ENCODE measurements at places on chromosomes 1 and 21. TPM values are rescaled to one million over a fixed set of nuclear protein-coding genes. Genes with fewer than 3 reads are reported as not detected.

Gene DNAJC6
- 4.2 TPM for total RNA-seq

Gene CNTN2
- total RNA-seq = not detected

Gene CRYAA
- not detected for total RNA-seq

Gene TFF1
- not detected for total RNA-seq

Gene CYP2J2
- not detected for total RNA-seq

DNA sequence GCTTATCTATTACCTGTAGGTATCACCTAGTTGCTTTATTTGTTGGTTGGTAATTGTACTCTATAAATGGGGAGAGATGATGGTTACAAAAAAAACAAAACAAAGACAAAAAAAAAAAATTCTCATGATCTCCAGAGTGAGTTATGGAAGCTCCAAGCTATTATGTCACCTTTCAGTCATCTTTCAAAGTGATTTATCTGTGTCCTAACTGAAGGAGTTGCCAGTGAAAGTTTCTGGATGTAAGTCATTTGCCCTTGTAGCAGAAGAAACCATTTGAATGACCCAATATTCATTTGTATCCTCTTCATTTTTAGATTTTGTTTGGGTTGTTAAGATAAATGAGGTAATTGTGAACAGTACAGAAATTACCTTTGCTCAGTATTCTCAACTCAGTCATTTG is 3.6 kb downstream of the SLC35F3 start:
- H3K27ac ChIP-seq = no peak overlapping the region
- no peaks in the 10 kb centered on the region for H3K4me1 ChIP-seq
- DNase-seq = no peak

- H3K4me3 ChIP-seq = no peak overlapping the region
- H3K27me3 ChIP-seq = no peaks in the 10 kb centered on the region
- DNase-seq = no peak
These were observed 346.6 kb downstream of the RPS6KC1 start for GRCh38 chr1:213397638-213398037.

GRCh38 chr21:19501115-19501514 is 1097.5 kb upstream of the TMPRSS15 start:
- H3K27ac ChIP-seq = no peak overlapping the region
- no peak for DNase-seq
- no peaks in the 10 kb centered on the region for H3K4me1 ChIP-seq
- H3K4me3 ChIP-seq = no peak overlapping the region
- no peaks in the 10 kb centered on the region for H3K36me3 ChIP-seq

DNA sequence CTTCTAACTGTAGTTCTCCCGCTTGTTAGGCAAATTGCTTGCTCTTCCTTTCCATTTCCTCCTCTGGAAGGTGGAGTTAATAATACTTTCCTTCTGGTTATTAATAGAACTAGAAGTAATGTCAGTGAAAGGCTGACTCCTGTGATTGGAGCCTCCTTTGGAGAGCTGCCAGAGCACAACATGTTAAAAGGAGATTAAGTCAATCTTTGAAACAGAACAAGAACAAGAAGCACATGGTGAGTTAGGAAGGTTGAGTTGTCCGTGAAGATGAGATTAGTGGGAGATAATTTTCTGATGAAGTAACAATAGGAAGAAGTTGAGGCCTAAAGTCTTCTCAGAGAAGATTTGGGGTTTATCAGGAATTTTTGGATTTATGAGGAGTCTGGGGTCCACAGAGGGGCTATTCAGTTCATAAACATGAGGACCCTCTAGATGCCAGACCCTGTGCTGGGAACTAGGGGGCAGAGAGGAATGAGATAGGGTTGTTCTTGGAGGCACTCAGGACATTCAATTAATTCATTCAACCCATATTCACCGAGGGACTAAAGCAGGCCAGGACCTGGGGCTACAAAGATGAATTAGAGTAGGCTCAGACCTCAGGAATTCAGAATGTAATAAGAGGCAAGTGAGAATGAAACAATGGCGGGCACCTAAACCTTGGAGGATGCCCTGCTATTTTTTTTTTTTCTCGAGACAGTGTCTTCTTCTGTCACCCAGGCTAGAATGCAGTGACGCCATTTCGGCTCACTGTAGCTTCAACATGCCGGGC is 40.7 kb upstream of the DHCR24 start:
- no peaks in the 10 kb centered on the region for H3K27me3 ChIP-seq
- no peaks in the 10 kb centered on the region for H3K36me3 ChIP-seq
- DNase-seq = peak; percentile 52
- peaks cover 22% of the 10 kb centered on the region for H3K4me1 ChIP-seq
- H3K27ac ChIP-seq = no peak overlapping the region

DNA sequence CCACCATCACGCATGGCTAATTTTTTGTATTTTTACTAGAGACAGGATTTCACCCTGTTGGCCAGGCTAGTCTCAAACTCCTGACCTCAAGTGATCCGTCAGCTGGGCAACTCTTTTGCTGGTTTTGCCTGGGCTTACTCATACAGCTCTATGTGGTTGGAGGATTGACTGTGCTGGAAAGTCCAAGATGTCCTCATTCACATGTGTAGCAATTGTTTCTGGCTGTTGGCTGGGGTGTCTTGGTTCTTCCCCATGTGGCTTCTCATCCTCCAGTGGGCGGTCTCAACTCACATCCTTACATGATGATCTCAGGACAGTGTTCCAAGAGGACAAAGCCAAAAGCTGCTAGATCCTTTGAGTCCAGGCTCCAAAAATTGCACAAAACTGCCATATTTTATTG is 53.3 kb downstream of the TEX35 start:
- no peak overlapping the region for H3K4me3 ChIP-seq
- DNase-seq = peak; percentile 28
- no peaks in the 10 kb centered on the region for H3K27me3 ChIP-seq

DNA sequence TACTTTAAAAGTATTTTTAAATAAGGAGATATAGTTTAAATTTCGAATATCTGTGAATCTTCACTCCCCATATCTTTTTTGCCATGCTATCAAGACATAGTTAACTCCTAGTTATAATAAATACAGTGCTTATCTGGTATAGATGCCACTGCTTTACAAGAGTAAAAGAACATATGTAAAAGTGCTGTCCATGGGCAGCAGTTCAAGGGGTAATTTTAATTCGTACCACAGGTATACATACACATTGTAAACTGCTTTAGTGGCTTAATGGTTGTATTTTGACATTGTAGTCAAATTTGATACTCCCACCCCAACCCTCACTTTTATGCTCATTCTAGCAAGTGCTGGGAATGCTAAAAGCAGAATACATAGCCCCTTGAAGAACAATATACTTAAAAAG is 18.6 kb downstream of the POU2F1 start:
- no peaks in the 10 kb centered on the region for H3K4me1 ChIP-seq
- H3K27ac ChIP-seq = no peak overlapping the region
- DNase-seq = no peak

GRCh38 chr21:26177187-26177586 is 6.6 kb upstream of the APP start:
- H3K36me3 ChIP-seq = no peaks in the 10 kb centered on the region
- H3K27me3 ChIP-seq = no peaks in the 10 kb centered on the region
- no peak overlapping the region for H3K4me3 ChIP-seq
- H3K4me1 ChIP-seq = peaks cover 9% of the 10 kb centered on the region

DNA sequence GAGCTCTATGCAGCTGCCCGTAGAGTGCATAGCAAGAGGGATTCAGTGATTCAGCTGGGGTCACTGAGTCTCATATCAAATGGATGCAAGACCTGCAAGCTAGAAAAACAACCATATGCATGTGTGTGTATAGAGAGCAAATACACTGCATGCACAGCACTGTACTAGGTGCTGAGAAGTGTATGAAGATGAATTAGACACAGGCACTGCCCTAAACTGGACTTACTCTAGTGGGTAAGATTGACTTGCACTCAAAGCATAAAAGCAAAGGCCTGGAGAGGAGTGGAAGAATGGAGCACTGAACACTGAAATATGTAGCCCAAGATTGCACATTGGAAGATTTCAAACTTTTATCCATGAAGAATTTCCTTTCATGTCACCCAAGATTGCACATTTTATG is 5.5 kb upstream of the GBP1 start:
- H3K4me1 ChIP-seq = peaks cover 12% of the 10 kb centered on the region
- DNase-seq = peak; percentile 17
- no peak overlapping the region for H3K27ac ChIP-seq
- no peaks in the 10 kb centered on the region for H3K36me3 ChIP-seq
- no peaks in the 10 kb centered on the region for H3K27me3 ChIP-seq

GRCh38 chr1:26412180-26412840 is 1.7 kb downstream of the LIN28A start:
- H3K36me3 ChIP-seq = no peaks in the 10 kb centered on the region
- no peak overlapping the region for H3K27ac ChIP-seq
- DNase-seq = no peak
- H3K27me3 ChIP-seq = peaks cover 67% of the 10 kb centered on the region
- no peak overlapping the region for H3K4me3 ChIP-seq

DNA sequence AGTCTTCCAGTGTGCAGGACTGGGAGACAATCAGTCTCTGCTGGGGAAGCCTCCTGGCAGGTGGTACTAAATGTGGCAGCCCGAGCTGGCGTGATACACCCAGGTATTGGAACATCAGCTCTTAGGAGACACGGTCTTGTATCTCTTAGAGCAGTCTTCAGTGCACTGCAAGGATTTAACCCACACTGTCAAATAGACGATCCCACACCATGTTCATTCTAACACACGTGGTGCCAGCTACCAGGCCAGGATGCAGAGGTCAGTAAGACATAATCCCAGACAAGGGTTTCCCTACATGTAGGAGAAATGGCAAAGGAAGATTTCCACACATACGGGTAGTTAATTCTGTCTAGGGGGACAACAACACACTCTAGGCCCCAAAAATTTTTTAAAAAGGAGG is 8.7 kb downstream of the TRIM11 start:
- H3K36me3 ChIP-seq = no peaks in the 10 kb centered on the region
- no peaks in the 10 kb centered on the region for H3K27me3 ChIP-seq
- no peak overlapping the region for H3K4me3 ChIP-seq
- H3K27ac ChIP-seq = no peak overlapping the region
- DNase-seq = no peak

DNA sequence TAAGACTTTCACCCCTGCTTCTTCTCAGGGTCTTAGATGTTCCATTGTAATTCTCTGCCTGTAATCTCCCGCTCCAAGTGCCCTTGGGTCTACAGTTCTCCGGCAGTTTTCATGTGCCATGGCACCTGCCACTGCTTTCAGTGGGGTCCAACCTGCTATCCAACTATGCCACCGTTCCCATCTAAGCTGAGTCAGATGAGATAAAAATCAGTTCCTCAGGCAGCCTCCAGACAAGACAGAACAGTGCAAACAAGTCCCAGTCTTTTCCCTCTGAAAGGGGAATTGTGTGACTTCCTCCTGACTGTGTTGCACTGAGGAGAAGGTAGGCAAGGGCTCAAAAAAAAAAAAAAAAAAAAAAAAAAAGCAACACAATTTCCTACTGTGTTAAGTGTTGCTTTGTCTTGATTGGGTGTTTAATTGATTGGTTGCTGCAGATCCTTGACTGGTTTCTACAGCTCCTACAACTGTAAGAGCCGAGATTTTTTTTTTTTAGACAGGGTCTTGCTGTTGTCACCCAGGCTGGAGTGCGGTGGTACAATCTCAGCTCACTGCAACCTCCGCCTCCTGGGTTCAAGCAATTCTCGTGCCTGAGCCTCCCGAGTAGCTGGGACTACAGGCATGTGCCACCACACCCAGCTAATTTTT is 50.7 kb downstream of the EBNA1BP2 start:
- no peak overlapping the region for H3K27ac ChIP-seq
- DNase-seq = no peak
- H3K27me3 ChIP-seq = peaks cover 9% of the 10 kb centered on the region
- no peaks in the 10 kb centered on the region for H3K36me3 ChIP-seq
- no peak overlapping the region for H3K4me3 ChIP-seq

DNA sequence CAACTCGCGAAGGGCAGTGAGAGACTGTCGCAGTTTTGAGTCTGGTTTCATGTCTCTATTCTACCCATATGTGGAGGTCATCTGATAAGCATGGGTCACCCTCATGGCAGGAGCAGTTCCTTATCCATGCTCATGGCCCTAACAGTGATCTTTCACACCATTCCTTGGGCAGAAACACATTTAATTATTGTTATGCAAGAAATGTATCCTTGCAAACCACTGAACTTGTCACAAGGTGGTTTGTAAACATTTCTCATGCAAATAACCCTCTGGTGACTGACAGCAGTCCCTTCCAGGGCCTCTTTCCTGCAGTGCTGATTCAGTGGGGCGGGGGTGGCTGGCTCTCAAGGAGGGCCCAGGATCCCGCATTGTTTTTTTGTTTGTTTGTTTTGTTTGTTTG is 421.4 kb upstream of the RUNX1 start:
- no peak overlapping the region for H3K4me3 ChIP-seq
- no peaks in the 10 kb centered on the region for H3K36me3 ChIP-seq

GRCh38 chr1:15465674-15466073 is 9.1 kb downstream of the CELA2A start:
- H3K4me1 ChIP-seq = 0 out of 2 replicates have a peak, but pooled peaks cover 4% of the 10 kb centered on the region
- H3K27me3 ChIP-seq = no peaks in the 10 kb centered on the region
- H3K4me3 ChIP-seq = no peak overlapping the region
- DNase-seq = no peak
- H3K36me3 ChIP-seq = no peaks in the 10 kb centered on the region

DNA sequence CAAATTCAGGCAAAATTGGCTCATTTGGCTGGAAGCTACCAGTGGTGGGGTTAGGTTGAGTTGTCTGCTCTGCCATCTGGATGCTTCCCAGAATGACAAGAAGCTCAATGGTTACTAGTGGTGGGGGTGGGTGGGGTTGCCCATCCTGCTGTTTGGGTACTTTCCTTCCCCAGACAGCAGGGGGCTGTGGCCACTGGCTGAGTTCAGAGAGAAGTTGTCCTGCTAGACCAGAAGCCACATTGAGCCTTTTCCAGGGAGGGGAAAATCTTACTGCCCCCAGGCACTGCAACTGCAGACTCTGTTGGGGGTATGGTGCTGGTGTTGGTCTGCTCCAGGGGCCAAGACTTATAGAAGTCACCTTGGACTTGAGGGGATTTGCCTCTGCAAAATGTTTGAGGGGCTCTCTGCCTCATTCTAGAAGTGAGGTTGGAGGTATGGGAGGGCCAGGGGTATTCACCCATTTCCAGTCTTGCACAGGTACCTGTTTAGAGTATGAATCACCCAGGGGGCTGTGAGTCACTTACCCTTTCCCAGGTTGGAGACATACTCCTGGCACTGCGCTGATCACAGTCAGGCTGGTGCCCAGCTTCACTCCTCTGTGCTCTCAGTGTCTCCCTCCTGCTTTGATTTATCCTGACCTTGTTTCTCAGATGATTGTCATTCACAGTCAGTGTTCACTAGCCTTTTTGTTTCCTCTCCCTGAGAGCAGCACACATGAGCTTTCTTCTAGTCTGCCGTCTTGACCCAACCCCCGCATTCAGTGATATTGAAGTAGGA is 89.1 kb upstream of the NEGR1 start:
- no peaks in the 10 kb centered on the region for H3K36me3 ChIP-seq
- no peak overlapping the region for H3K27ac ChIP-seq
- DNase-seq = no peak
- no peaks in the 10 kb centered on the region for H3K27me3 ChIP-seq
- H3K4me3 ChIP-seq = no peak overlapping the region

- H3K4me3 ChIP-seq = no peak overlapping the region
- H3K27ac ChIP-seq = no peak overlapping the region
- peaks cover 32% of the 10 kb centered on the region for H3K4me1 ChIP-seq
- no peak for DNase-seq
- H3K36me3 ChIP-seq = peaks cover 11% of the 10 kb centered on the region
- H3K27me3 ChIP-seq = no peaks in the 10 kb centered on the region
These were observed 140.9 kb downstream of the TGFBR3 start for GRCh38 chr1:91744953-91745639.
